ENCODE measurements at places on chromosomes 13 and 19.

- no peak for DNase-seq
These were observed 15.8 kb upstream of the DPF1 start for GRCh38 chr19:38239816-38240215.

DNA sequence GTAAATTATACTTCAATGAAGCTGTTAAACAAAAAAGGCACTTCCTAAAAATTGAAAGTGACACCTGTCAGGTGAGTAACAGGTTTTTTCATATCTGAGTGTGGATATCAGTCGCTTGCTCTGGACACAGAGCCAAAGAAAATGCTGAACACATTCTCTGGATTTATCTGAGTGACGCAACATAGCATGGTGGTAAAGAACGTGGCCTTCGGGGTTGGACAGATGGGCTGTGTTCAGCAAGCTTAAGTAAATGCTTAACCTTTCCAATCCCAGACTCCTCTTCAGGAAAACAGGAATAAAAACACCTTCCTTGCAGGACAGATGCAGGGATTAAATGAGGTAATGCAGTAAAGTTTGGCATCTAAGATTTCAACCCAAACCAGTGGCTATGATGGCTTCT is 132.0 kb downstream of the FOXO1 start:
- no peak for DNase-seq

- DNase-seq = no peak
These were observed 115.4 kb downstream of the UGGT2 start for GRCh38 chr13:95937714-95938320.

- DNase-seq = no peak
These were observed 32.3 kb downstream of the GNG7 start for GRCh38 chr19:2670217-2670616.

- no peak for DNase-seq
These were observed 16.9 kb downstream of the COG3 start for GRCh38 chr13:45481688-45482087.
